ENCODE measurements at places on chromosomes 16 and 17.

DNA sequence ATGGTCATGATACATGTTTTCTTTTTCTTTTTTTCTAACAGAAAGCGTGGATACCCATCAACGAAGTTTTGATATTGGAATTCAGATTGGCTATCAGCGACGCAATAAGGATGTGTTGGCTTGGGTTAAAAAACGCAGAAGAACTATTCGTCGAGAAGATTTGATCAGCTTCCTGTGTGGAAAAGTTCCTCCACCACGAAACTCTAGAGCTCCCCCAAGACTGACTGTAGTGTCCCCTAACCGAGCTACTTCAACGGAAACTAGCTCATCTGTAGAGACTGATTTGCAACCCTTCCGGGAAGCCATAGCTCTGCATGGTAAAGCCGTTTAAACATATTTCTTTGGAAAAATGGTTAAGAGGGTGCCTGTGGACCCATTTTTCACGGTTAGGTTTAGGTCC is 11.5 kb downstream of the HAPSTR1 start:
- no peak for DNase-seq

DNA sequence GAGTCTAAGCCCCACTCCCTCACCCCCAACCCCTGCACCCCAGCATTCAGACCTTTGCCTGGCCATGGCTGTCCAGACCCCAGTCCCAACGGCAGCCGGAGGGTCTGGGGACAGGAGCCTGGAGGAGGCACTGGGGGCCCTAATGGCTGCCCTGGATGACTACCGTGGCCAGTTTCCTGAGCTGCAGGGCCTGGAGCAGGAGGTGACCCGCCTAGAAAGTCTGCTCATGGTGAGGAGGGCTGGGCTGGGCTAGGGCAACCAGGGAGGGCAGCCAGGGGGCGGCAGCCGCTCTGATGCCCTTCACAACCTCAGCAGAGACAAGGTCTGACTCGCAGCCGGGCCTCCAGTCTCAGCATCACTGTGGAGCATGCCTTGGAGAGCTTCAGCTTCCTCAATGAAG is 14.4 kb downstream of the RIPOR1 start:
- DNase-seq: no peak

DNA sequence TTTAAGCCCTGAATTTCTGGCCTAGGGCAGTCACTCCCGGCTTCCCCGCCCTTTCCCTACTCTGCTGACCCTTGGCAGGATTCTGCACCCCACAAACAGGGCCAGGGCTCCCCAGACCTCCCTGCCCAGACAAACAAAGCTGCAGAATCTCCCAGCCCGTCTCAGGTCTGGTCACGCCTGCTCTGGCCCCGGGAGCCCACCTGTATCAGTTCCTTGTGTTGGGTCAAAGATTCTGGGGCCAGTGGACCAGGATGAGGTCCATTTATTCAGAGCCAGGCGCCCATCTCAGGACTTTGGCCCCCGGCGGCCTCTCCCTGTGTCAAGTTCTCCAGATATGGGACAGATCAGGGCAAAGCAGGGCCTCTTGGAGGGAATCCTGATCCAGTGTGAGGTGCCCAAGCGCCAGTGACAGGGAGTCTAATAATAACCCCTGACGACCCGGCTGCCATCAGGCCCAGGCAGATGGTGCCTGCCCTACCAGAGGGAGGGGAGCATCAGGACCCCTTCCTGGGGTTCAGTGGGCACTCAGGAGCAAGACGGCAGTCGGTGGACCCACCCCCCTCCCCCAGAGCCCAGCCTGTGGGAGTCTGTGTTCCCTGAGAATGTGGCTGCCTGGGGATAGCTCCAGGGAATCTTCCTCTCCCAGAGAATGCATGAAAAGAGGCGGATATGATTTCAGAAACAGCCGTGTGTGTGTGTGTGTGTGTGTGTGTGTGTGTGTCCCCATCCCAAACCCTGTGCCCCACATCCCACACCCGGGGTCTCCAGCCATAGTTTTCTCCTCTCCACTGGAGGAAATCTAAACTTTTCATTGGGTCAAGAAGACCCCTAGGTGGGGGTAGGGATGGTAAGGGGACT is 1.3 kb downstream of the TTYH2 start:
- no peak for DNase-seq

DNA sequence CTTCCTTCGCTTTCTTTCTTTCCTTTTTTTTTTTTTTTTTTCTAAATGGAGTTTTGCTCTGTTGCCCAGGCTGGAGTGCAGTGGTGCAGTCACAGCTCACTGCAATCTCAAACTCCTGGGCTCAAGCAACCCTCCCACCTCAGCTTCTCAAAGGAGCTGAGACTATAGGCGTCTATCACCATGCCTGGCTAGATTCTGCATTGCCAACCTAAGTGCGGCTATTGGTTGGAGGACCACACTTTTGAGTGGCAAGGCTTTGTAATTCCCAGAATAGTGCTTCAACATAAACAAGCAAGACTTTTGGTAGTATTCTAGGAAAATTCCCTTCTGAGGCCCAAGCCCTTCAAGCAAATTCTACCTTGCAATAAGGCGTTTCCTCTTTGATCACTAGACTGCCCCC is 107.8 kb downstream of the YPEL2 start:
- no peak for DNase-seq

- no peak for DNase-seq
Measured at GRCh38 chr16:71923941-71924690, 28.8 kb downstream of the IST1 start.

- no peak for DNase-seq
Measured at GRCh38 chr16:14371778-14372431, 258.2 kb downstream of the PARN start.

DNA sequence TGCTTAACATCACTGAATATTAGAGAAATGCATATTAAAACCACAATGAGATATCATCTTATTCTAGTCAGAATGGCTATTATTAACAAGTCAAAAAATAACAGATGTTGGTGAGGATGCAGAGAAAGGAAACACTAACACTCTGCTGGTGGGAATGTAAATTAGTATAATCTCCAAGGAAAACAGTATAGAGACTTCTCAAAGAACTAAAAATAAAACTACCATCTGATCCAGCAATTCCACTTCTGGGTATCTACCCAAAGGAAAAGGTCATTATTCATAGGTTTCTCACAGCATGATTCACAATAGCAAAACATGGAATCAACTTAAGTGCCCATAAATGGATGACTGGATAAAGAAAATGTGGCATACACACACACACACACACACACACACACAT is 166.4 kb downstream of the CEP112 start:
- DNase-seq: no peak

GRCh38 chr16:63372283-63372682 is 1336.0 kb upstream of the CDH8 start:
- no peak for DNase-seq

DNA sequence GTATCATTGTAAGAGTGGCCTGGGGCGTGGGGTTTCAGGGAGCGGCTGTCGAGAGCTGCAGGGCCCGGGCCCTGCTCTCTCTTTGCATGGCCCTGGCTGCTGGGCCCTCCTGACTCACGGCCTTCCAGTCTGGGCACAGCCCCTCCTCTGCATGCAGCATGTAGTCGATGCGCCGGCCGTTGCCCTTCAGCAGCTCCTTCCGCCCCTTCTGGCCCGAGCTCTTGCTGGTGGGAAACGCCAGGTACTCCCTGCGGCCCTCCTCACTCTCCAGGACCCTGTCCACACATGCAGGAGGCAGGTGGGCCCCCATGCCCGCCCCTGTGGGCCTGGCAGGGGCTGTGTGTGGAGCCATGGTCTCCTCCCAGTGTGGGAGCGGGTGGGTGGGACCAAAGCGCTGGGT is 50.7 kb downstream of the PRMT7 start:
- no peak for DNase-seq

- DNase-seq: no peak
Measured at GRCh38 chr17:50634915-50635731, 442 bp downstream of the ABCC3 start.

DNA sequence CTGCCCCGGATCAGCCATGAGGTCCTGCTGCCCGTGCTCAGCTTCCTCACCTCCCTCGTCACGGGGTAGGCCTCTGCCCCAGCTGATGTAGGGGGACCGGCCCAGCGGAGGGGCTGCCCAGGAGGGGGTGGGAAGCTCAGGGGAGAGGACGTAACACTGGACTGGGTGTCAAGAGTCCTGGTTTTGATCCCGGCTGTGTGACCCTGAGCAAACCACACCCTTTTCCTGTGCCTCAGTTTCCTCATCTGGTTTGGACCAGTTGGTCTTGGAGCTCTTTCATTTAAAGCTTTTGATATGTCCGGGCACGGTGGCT is 6.6 kb downstream of the WDR81 start:
- no peak for DNase-seq

DNA sequence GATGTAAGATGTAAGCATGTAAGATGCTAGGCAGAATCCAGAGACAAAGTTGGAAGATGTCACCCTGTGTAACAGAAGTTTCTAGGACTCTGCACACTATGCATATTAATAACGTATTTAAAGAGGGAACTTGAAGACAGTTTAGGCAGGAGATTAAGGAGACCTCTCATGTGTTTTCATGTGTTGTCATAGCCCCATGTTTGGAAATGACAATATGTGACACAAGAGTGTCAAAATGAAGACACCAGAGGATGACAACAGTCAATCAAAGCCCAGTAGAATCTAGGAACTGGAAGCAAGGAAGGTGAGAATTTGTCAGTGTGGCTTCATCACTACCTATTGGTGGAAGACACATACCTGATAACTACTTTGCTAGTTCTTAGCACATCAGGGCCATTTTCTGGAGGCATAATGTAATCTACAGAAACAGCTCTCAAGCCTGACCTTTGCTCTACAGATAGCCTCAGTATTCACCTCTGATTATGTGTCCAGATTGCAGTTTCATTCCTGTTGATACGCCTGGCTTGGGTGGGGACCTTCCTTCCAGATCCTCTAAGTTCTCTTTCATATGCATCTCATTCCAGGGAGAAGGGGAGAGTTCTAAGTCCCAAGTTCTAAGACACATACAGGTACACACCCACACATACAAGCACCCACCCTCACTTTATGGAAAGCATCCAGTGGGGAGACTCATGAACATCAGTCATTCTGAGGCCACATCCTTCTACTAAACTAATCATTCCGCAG is 26.3 kb downstream of the PMP22 start:
- no peak for DNase-seq

DNA sequence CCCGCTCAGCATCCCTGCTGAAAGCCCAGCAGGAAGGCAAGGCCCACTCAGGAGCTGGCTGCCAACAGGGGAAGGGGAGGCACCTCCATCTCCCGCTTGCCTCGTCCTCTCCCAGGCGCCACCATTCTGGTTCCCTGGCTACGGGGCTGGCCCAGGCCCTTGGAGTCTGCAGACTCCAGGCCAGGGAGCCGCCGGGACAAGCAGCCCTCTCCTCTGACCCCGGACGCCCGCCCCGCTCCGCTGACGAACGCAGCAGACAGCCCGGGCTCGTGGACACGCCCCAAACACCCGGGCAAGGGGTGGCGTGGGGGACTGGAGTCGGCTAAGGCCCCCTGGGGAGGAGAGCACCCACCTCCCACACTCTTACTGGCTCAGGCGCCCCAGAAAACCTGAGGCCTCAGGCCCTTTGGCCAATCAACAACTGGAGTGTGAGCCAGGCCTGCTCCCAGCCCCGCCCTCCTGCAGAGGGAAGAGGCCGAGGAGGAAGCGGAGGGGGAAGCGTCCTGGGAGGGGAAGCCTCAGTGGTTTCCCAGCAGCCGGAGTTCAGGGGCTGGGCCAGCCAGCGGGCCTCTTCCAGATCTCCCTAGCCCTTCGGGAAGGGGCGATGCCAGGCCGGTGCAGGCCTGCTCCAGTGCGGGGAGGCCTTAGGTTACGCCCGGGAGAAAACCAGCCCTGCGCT is 4.2 kb downstream of the MNT start:
- no peak for DNase-seq

DNA sequence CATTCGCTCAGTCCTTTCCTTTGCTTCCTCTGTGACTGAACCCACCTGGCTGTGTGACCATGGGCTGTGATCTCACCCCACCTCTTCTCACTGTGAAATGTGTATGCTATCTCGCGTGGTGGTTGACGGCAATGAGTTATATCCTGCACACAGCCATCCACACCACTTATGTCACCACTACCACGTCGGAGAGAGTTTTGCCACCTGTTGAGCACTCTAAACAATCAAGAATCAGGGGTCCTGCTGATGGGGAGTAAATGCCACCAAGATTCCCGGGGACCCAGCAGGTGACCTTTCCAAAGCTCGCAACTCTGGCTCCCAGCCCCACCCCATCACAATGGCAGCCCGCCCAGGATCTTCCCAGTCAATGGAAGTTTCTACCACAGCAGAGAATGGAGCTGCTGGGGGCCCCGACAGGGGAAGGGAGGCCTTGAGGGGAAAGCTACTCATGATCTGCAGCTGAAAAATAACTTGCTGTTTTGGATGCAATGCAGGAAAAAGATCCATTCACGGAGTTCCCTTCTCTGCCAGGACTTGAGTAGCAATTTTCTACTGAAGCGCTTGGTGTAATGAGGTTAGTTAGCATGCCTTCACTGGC is 26.2 kb upstream of the RCVRN start:
- no peak for DNase-seq

DNA sequence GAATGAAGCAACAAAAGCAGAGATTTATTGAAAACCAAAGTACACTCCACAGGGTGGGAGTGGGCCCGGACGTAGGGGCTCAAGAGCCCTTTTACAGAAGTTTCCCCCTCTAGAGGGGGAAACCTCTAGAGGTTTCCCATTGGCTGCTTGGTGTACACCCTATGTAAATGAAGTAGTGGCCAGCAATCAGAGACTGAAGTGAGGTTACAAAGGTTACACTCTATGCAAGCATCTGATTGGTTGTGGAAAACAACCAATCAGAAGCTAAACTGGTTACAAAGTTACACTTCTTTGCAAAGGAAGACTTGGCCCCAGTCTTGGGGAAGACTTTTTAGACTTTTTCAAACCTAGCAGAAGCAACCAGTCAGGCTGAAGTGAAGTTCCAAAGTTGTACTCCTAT is 27.1 kb downstream of the CRAMP1 start:
- no peak for DNase-seq

DNA sequence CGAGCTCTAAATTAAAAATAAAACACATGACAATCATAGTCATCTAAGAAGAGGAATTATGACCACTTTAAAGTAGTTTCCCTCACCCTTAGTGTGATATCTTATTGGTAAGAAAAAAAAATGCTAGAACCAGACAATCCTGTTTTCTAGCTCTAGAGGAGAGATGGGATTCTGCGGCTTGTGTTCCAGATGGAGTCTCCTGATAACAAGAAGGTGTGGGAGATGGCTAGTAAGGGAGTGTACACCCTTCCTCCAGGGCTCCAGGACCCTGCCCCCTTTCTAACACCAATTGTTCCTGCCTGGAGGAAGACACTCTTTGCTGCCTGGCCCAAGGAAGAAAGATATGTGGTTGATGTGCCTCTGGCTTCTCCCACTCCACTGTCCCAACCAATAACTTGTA is 68.8 kb upstream of the FBXO47 start:
- no peak for DNase-seq

- no peak for DNase-seq
Measured at GRCh38 chr16:27232061-27232900, 29.0 kb downstream of the KDM8 start.

Measured in stimulated activated CD8-positive, alpha-beta memory T cell treated with anti-CD3 and anti-CD28 coated beads, Interleukin-7, amount 100 ng/mL, for 24 hours (primary cell).